ENCODE measurements at places on chromosomes 1 and 21.

DNA sequence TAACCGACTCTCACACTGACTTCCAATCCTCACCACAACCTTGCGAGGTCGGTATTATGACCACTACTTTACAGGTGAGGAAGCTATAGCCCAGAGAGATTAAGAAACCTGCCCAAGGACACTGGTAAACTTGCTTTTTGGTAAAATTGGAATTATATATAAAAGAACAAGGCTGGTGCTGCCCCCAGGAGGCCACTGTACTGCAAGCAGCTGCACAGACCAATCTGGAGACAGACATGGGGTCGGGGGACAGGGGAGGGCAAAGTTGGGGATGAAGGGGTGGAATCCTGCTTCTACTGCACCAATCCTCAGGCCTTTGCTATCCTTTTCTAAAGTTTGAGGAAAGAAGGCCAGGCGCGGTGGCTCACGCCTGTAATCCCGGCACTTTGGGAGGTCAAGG, 280.8 kb downstream of the SPATA17 start:
- DNase-seq, result no peak

GRCh38 chr1:63831409-63831808, 57.6 kb downstream of the ROR1 start:
- DNase-seq, result no peak

GRCh38 chr1:153250166-153250565, 9.3 kb upstream of the LORICRIN start:
- no peak for DNase-seq

- DNase-seq, result no peak
Observed at GRCh38 chr21:20110368-20110767, 887.8 kb upstream of the NCAM2 start.

GRCh38 chr1:74953622-74954021, 180.6 kb upstream of the LHX8 start:
- no peak for DNase-seq

DNA sequence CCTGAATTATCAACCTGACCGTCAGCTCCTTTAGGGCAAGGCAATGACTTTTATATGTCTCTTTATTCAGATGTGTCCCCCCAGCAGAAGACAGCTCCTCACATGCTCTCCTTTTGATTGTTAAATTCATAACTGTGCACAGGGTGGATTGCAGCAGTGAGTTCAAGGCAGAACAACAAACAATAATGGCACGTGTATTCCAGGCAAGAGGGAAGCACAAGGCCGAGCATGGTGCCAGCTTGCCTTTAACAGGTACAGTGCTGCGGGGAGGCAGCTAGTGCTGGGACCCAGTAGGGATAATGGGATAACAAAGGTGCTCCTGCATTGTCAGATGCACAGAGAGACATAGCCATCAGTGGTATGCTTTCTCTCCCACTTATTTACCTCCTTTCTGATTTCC, 248.4 kb downstream of the RHOU start:
- no peak for DNase-seq

GRCh38 chr1:109281680-109282496, 1.1 kb downstream of the PSRC1 start:
- no peak for DNase-seq

- DNase-seq, result no peak
Observed at GRCh38 chr1:26418865-26419349, 8.3 kb downstream of the LIN28A start.

DNA sequence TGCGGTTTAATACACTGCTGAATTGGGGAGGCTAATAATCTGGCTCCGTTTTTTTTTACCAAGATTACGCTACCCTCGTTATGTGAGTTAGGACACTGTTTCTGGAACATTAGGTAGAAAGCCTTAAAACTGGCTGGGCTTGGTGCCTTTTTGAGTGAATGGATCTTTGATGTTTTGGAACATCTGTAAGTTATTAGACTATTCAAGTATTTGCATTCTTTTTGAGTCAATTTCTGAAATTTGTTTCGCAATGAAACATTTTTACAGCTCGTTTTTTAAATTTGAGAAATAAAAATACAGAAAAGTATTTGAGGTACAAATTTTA, 106.9 kb downstream of the LTN1 start:
- DNase-seq, result peak; percentile 57

GRCh38 chr1:45354838-45355237, 14.6 kb upstream of the MUTYH start:
- no peak for DNase-seq

DNA sequence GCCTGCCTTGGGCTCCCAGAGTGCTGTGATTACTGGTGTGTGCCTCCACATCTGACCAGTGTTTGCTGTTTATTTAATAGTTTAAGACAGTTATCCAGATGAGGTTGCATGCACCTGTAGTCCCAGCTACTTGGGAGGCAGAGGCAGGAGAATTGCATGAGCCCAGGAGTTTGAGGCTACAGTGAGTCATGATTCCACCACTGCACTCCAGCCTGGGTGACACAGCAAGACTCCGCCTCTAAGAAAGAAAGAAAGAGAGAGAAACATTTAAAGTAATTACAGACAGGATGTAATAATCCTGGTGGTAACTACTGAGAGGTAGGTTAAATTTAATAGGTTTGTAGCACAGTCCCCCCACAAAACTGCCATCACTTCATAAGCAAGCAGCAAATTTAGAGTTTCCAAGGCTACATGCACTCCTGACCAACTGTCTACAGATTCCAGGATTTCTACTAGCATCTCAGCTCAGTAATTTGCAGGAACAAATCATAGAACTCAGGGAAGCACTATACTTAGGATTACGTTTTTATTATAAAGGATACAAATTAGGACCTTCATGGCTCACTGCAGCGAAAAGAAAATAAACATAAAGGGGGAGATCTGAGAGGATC, 89.6 kb downstream of the PKN2 start:
- DNase-seq, result no peak

DNA sequence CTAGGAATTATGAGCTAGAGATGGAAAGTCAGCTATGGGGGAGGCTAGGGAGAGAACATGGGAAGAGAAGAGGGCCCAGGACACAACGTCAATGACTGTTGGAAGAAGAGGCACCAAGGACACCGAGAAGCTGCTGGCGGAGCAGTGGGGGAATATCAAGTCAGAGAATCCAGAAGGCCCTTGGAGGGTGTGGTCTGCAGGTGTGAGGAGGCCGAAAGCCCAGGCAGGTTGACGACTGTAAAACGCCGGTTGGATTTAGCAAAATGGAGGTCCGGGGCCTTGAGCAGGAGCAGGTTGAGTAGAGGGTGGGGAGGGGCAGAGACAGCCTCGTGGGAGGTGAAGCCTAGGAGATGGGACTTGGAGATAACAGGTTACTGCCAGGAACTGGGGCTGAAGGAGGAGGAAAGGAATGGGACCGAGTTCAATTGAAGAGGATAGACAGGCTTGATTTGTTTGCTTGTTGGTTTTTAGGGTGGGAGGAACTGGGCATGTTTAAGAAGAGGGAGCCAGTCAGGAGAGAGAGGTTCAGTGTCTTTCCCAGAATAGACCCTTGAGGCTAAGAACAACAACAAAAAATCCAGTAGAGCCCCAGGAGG, 35.1 kb downstream of the EDN2 start:
- no peak for DNase-seq

DNA sequence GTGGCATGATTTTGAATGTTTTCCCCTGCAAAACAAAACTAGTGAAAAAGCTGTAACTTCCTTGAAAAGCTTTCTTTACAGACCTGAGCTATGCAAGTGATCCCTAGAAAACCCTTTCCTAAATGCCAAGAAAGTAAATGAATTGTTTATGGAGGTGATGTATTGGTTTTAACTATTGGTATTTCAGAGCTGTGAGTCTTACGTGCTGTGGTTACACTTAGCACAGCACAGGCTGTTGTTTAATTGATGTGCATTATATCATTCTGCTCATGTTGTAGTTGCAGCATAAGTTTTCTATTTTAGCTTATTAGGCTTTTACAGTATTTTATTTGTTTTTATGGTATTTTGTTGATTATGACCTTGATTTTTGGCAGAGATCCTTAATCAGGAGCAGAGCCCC, 74.1 kb upstream of the DYNLT5 start:
- DNase-seq, result no peak

- DNase-seq, result no peak
Observed at GRCh38 chr21:45836694-45837670, 144.6 kb upstream of the COL6A1 start.

DNA sequence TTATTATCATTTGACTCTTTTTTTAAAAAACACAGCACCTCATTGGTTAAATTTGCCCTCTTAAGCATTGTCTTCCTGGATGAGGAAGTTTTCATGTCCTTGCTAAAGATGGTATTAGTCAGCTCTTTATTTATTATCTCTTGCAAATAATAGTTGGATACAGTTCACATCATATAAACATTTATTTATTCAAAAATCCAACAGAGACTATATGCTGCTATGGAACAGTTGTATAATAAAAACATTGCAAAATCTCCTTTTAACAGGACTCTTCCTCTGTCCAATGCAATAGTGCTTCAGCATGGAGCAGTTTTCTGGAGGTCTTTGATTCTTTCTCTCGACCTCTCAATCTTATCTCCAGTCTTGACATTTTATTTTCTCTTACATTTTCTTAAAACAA, 49.5 kb upstream of the VCAM1 start:
- DNase-seq, result no peak

DNA sequence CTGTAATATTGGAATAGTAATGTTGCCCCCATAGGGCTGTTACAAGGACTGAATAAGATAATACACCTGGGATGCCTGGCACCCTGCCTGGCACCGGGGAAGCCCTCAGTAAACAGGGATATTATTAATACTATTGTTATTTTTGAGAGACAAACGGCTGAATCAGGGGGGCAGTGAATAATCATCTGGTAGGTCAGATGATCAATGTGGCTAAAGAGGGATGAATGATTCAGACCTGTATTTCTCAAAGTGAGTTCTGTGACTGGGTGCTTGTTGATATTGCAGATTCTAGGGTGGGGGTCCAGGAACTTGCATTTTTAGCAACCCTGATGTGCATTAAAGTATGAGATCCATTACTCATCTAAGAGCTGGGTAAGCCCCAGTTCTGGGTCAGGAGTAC, 46.2 kb upstream of the BCL10 start:
- DNase-seq, result no peak

DNA sequence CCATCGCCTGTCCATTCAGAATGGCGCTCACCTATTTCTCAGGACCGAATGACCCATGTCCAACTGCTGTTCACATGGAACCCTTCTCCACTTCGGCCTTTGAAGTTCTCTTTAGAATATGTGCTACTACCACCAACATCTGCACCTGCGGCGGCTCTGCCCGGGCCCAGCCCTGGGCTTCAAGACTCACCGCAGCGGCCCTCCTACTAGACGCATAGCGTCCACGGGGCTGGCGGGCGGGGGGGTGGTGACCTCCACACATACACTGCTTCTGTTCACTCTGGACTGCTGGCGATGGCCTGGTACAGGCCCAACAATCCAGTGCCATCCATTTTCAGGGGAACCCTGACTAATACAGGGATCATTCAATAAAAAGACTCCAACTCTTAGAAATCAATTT, 394.2 kb downstream of the VAV3 start:
- DNase-seq, result no peak

GRCh38 chr1:62337706-62338631, 18.7 kb upstream of the KANK4 start:
- DNase-seq, result no peak

DNA sequence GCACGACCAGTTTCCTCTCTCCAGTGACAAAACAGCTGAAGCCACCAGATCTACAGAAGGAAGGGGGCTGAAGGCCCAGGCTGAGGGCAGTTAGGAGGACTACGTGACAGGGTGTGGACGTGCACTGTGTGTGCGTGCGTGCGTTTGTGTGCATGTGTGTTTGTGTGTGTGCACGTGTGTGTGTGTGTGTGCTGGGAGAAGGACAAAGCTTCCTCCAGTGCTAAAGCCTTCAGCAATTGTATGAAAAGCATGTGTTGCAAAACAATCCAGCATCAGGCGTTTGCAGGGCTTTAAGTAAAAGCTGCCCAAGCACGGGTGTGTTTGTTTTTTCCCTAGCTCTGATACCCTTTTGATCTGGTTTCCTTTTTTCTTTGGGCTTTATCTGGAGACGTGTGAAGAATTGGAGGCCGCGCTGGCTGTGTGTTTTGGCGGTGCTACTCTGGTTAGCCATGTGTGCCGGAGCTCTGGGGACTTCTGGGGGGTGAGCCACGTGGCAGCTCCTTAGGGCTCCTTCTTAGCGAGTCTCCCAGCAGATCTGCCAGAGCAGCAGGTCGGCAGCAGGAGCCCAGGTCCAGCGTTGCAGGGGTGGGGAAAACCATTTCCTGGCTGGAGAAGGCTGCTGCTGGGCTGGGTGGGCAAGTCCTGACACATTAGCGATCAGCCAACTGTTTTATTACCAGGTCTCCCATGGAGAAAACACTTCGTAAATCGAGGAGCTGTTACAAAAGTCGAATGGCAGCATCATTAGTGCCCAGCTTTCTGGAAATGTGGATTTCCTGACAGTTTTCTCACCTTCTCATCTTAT, 73.4 kb downstream of the UCK2 start:
- no peak for DNase-seq

- DNase-seq, result no peak
Observed at GRCh38 chr1:180988253-180988752, 34.4 kb downstream of the STX6 start.

DNA sequence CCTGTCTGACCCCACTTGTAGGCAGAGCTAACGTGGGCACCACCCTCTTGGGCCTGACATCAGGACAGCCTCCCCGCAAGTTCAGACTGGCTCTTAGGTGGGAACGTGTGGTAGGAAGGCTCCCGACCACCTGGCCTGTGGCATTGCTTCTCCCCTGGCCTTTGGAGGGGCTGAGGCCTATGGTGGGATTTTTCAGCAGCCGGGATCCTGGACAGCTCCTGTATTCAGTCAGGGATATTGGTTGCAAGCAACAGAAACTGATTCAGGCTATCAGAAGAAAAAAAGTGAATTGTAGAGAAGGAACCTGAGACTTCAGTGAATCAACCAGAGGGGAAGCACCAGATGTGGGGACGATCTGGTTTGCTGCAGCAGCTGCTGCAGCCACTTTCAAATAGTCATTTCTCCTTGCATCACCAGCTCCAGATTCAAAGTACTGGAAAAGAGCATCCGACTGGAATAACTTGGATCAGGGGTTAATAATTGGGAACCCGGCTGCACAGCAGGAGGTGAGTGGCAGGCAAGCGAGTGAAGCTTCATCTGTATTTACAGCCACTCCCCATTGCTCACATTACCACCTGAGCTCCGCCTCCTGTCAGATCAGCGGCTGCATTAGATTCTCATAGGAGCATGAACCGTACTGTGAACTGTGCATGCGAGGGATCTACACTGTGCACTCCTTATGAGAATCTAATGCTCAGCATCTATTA, 5.9 kb downstream of the RNF186 start:
- no peak for DNase-seq

GRCh38 chr1:173333581-173333980, 126.5 kb upstream of the TNFSF4 start:
- no peak for DNase-seq

- DNase-seq, result no peak
Observed at GRCh38 chr1:226651732-226652105, 87.4 kb downstream of the ITPKB start.

Data from AG09319 (cell line).